ENCODE measurements at places on chromosomes 5 and 9. TPM values are rescaled to one million over a fixed set of nuclear protein-coding genes. Genes with fewer than 3 reads are reported as not detected.

Gene TIMD4
- 4.9 TPM for polyA plus RNA-seq

Gene ZNF658
- polyA plus RNA-seq, result 4.9 TPM

Gene SLC36A2
- not detected for polyA plus RNA-seq

Gene TARS1
- polyA plus RNA-seq, result 73.1 TPM

Gene MCC
- polyA plus RNA-seq, result 21.2 TPM

Gene TMEM174
- polyA plus RNA-seq, result not detected

Gene FOXI1
- polyA plus RNA-seq, result not detected

- DNase-seq, result no peak
Measured at GRCh38 chr5:83708170-83708569, 12.5 kb downstream of the HAPLN1 start.

DNA sequence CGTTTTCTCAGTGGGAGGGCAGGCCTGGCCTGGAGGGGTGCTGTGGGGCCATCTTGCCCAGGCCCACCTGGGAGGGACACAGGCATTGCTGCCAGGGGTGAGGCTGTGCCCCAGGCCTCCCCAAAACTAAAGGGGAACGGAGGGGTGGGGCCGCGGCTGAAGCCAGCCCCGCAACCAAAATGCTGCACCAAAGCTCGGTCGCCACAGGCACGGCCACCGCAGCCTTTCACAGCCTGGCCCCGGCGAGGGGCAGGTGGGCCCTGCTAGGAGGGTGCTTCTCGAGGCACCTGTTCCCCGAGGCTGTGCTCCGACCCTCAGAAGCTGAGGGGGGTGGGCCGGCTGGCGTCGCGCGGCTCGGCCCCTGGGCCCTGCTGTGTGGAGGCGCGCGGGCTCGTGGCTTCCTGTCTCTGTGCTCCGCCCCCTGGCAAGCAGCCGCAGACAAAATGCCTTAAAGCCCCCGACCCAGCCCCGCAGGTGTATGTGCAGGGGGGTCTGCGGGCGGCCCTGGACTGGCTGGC, 57.6 kb downstream of the JAK2 start:
- no peak for DNase-seq

GRCh38 chr5:86763929-86764328, 146.2 kb downstream of the COX7C start:
- DNase-seq, result no peak

GRCh38 chr5:54401515-54401914, 54.0 kb upstream of the HSPB3 start:
- no peak for DNase-seq

GRCh38 chr5:40570408-40571129, 109.1 kb upstream of the PTGER4 start:
- DNase-seq, result no peak

GRCh38 chr5:11323761-11324160, 562.7 kb upstream of the DAP start:
- DNase-seq, result no peak

GRCh38 chr9:125821078-125821477, 73.9 kb downstream of the PBX3 start:
- DNase-seq, result no peak

DNA sequence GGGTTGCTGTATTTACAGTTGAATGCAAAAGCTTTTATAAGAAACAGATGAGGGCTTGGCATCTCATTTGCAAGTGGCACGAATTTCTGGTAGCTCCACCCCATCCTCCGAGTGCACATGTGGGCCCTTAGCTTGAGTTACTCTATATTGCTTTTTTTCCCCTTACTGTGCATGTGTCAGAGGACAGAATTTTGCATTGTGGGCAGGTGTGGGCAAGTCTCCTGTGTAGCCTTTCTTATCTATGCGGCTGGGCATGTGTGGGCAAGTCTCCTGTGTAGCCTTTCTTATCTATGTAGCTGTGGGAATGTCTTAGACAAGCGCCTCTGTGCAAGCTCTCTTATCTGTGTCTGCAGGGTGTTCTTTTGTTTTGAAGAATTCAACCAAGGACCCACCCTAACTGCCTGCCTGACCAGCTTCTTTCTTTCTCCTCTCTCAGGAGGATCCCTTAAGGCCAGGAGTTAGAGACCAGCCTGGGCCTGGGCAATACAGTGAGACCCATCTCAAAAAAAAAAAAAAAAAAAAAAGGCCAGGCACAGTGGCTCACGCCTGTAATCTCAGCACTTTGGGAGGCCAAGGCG, 34.1 kb upstream of the SIL1 start:
- no peak for DNase-seq

- no peak for DNase-seq
Measured at GRCh38 chr5:141534492-141535213, 45.8 kb downstream of the PCDHGC5 start.

GRCh38 chr9:136051837-136052471, 43.1 kb downstream of the NACC2 start:
- DNase-seq, result peak; percentile 60

GRCh38 chr5:8234179-8234770, 365.3 kb downstream of the MTRR start:
- no peak for DNase-seq

- DNase-seq, result no peak
Measured at GRCh38 chr5:173574983-173575382, 41.5 kb downstream of the BOD1 start.

- DNase-seq, result peak; percentile 26
Measured at GRCh38 chr5:138905541-138905940, 30.4 kb upstream of the LRRTM2 start.

- DNase-seq, result no peak
Measured at GRCh38 chr5:88658886-88659285, 224.1 kb downstream of the MEF2C start.

DNA sequence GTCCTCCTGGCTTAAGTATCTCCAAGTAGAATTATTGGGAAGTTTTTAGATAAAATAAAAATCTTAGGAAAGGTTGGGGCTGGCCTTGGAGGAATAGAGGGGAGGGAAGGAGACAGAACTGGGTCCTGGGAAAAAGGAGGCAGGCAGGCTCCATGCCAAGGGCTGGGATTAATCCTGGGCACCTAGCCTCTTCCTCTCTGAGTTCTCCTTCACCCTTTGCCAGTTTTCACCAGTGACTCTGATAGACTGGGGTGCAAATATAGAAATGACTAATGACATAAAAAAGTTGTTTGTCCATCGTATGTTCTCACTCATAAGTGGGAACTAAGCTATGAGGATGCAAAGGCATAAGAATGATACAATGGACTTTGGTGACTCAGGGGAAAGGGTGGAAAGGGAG, 81.9 kb downstream of the RMI1 start:
- no peak for DNase-seq

DNA sequence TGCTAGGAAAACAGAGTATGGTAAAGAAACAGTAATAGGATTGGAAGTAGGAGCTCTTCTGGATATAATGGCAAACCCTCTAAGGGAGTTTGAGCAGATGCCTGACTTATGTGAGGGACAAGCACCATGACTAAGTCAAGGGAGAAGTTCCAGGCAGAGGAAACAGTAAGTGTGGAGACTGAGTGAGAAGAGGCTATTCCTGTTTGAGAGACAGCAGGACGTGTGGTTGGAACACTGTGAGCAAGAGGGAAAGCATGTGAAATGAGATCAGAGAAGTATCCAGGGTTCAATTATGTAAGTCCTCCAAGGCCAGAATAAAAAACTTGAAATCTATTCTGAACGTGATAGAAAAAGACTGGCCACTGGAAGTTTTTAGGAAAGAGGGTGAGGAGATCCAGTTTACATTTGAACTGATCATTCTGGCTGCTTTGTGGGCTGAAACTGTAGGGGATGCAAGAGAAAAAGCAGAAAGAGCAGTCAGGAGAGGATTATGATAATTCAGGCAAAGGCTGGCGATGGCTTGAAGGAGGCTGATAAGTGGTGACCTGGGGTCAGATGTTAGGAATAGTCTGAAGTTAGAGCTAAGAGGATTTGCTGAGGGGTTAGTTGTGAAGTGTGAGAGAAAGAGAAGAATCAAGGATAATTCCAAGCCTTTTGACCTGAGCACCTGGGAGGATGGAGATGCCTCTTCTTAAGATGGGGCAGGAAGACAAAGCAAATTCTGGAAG, 19.2 kb downstream of the DMAC1 start:
- no peak for DNase-seq

DNA sequence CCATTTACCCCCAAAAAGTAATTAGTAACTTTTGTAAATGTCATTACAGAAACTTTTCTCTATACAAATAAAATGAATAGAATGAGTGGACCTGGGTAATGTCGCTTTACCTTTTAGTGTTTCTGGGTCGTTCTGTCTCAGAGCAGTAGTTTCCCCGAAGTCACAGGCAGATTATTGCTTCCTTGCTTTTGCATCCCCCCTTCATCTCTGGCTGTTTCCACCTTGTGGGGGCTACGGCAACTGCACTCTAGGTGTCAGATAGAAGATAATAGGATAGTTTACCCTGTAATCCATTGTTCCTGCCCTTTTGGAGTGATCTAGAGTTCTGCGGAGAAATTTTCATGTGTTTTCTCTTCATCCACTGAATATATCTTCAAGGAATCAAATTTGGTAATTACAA, 68.7 kb downstream of the PRR16 start:
- DNase-seq, result no peak

- no peak for DNase-seq
Measured at GRCh38 chr9:88379352-88379751, 8.9 kb upstream of the SPIN1 start.

GRCh38 chr5:32331217-32331934, 18.6 kb upstream of the MTMR12 start:
- DNase-seq, result no peak

- no peak for DNase-seq
Measured at GRCh38 chr5:125337294-125337693, 590.9 kb upstream of the ZNF608 start.

- no peak for DNase-seq
Measured at GRCh38 chr9:85359161-85359560, 382.6 kb downstream of the AGTPBP1 start.

- DNase-seq, result peak; percentile 84
Measured at GRCh38 chr5:54446379-54446732, 9.1 kb upstream of the HSPB3 start.

- no peak for DNase-seq
Measured at GRCh38 chr5:158739951-158740757, 359.6 kb downstream of the EBF1 start.

DNA sequence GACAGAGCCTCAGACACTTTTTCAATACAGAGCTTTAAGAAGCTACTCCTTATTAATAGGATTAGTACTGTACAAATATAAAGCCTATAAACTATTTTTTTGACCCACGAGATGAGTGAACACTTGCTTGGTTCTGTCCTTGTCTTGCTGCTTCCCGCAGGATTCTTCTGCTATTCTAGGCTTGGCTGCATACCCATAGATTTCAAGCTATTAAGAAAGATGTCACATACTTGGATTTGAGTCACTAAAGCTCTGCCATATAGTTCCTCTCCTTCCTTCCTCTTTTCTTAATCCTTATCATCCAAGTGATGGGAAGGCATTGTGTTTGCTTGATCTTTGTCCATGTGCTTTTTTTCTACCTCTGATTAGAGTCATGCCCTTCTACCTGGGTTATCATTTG, 361.2 kb upstream of the TRPC7 start:
- no peak for DNase-seq

DNA sequence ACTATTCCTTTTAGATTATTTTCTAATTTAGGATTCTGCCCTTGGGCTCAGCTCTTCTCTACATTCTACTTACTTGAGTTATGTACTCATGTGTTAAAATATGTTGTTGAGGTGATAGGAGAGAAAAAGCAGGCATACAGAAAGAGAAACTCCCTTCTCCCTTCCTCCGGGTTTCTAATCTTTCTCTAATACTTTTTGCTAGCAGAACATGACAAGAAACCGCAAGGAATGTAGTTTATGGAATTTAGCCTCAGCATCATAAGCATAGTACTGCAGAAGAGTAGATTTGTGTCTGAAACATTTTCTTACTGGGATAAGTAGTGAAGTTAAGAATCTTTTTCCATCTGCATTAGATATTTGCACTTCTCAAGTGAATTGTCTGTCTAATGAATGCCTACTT, 139.5 kb upstream of the CYLC2 start:
- DNase-seq, result no peak

DNA sequence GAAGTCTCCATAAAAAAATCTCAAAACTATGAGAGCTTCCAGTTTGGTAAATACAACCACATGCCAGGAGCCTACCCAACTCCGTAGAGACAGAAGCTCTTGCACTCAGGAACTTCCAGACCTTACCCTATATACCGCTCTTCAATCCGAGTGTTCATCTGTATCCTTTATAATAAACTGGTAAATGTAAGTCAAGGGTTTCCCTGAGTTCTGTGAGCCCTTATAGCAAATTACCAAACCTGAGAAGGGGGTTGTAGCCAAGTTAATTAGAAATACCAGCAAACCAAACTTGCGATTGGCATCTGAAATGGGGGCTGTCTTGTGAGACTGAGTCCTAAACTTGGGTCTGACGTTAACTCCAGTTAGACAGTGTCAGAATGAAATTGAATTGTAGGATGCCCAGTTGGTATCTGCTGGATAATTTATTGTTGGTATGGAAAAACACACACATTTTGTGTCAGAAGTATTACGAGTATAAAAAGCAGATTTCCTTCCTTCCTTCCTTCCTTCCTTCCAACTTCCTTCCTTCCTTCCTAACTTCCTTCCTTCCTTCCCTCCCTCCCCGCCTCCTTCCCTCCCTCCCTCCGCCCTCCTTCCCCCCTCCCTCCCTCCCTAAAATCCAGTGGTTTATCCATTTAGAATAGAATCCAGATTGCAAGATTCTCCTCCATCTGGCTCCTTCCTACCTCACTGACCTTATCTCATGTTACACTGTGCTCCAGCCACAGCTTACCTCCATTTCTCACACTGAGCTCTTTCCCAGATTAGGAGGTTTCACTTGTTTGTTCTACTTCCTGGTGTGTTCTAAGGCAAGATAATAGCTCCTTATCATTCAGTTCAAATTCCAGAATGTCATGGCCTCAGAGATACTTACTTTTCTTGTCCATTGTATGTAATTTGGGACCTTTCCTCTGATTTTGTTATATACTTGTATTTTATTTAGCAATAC, 196.7 kb downstream of the WDR70 start:
- no peak for DNase-seq

- peak; percentile 70 for DNase-seq
Measured at GRCh38 chr5:68007451-68007850, 208.1 kb upstream of the PIK3R1 start.

All from muscle of back (tissue), 13 donors.